ENCODE measurements at places on chromosomes 16 and 17.

DNA sequence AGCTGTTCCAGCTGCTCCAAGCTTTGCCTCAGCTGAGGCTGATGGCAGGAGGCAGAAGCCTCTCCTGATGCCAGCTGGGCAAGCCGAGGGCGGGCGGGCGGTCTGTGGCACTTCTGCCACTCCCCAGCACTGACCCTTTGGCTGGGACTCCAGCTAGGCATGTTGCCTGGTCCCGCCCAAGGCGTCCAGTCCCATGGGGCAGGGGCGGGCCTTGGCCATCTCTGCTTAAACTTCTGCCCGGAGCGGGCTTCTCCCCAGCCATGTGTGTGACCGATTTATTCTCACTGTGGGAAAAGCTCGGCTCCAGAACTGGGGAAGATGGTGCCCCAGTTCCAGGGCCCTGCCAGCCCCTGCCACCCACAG lies 349.1 kb downstream of the SEC14L1 start:
- DNase-seq, result no peak

GRCh38 chr16:88301886-88302285 lies 80.9 kb upstream of the ZNF469 start:
- DNase-seq, result no peak

- DNase-seq, result no peak
These were observed 18.9 kb upstream of the CBFA2T3 start for GRCh38 chr16:88995746-88996535.

- no peak for DNase-seq
These were observed 12.1 kb downstream of the NFE2L1 start for GRCh38 chr17:48060249-48060648.

- no peak for DNase-seq
These were observed 135.2 kb downstream of the RPTOR start for GRCh38 chr17:80679816-80680215.

GRCh38 chr17:33942414-33942813 lies 312.7 kb upstream of the CCL2 start:
- no peak for DNase-seq

DNA sequence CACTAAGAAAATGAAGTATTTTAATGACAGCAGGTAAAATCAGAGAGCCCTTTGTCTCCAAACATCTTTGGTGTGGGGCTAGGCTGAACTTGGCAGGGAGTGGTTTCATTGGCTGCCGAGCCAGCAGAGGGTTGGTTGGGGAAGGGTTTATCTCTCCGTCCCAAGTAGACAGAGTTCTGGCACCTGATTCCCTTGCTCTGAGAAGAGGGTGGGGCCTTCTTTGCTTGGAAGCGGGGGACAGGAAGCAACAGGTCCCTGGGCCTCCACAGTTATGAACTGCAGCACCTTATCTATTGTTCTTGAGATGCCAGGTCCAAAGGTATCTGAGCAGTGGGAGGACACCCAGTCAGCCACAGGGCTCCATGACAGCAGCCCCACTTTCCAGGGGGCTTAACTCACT lies 12.3 kb upstream of the CDH1 start:
- DNase-seq, result no peak

DNA sequence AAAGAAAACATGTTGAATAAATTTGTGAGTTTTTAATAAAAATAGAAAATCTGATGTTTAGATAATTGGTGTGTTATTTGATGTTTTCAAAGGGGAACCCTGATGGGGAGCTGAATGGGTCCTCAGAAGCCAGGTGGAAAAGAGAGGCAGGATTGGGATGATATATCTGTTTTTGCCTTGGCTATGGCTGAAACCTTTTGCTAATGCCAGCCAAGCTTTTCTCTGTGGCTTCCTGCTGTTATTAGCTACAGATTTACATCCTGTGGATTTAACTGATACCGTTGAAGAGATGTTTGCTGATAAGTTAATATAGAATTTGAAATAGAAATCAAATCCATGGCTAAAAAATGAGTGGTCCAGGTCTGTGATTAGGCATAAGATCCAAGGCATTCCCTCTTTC lies 4.2 kb upstream of the AATF start:
- DNase-seq, result no peak

DNA sequence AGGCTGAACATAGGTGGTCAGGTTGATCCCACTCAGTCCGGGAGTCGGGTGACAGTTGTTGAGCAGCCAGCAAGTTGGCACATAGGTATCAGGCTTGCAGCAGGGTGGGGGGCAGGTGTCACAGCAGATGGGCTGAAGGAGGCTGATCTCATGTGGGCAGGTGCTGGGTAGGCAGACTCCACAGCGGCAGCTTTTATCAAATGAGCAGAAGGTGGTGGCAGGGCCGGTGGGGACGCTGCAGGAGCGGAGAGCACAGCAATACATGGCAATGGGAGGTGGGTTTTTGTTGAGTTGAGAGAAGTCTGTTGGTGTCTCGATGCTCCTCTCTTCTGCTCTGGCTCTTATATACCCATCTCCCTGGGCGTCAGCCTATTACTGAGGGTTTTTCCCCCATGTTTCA lies at the start of gene KRTAP3-1:
KRTAP3-1 (minus strand) TSS at position 318 of the 400 bp plus-strand sequence; CDS start at position 264, 54 bp downstream.
- DNase-seq, result no peak

GRCh38 chr16:58211846-58212245 lies 13.9 kb upstream of the CSNK2A2 start:
- no peak for DNase-seq

DNA sequence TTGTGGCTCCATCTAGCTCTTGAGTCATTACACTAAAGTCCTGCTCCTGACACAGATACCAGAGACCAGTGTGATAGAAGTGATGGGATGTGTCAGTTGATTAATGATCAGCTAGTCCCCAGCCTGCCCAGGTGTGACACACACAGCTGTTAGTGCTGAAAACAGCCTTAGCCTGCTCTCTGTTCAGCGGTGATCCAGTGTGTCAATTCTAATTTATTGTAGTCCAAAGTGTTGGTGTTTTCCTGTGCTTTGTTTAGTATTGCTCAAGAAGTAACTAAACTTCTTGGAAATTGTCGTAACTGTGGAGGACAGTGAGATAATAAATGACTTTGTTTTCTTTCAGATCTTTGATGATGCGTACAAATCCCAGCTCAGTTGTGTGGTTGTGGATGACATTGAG lies 92.3 kb downstream of the WNT3 start:
- no peak for DNase-seq

DNA sequence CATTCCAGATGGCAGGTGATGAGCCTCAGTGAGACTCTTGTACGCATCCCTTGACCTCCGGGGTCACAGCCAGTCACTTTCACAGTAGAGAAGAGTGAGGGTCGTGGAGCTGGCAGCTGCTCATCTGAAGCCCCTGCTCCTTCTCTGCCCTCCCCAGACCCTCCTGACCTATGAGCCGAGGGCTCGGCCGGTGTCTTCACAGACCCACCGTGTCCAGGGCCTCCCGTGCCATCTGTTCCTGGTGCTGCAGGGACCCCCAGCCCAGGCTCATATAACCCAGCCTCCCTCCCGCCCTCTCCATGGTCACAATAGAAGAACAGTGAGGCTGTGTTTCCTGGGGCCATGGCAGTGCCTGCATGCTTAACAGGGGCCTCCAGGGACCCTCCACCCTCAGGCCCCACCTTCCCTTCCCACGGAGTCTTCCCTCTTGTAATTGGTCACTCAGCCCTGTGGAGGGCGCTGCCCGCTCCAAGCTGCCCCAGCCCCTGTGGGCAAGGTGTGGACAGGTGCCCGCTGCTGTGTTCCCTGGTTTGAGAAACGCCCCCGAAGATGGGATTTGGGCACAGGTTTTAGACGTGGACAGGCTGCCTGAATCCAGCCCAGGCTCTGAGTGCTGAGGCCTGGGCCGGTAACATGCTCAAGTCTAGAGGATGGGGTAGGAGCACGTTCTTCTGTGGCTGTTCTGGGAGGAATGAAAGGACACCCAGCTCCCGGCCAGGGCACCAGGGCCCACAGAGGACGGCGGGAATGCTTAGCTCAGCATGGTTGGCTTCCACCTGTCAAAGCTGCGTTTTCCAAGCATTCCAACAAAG lies 38.7 kb downstream of the ACSF3 start:
- DNase-seq, result no peak

DNA sequence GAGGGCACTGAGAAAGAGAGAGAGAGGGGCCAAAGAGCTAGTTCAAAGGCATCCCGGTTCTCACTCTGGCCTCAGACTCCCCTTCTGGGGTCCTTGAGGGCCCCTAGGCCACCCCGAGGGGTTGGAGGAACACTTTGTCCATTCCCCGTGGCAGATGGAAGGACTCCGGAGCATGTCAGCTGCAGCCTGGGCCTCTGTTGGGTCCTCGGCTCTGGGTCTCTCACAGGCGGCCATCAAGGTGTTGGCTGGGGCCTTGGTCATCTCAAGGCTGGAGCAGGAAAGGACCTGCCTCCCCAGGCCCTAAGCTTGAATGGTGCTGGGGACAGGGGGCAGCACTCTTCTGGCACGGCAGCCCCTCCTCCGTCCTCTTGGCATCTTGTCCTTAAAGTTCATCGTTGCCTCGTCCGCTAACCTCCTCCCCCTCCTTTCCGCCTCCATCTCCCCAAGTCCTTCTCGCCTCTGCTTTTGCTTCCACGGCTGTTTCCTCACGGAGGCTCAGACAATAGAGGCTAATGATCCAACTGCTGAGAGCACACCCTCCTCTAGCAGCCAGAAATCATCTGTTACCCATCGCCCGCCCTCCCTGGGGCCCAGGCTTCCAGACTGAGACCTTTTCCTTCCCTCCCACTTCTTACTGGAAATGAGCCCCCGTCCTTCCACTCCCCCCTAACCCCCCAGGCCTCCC lies 23.3 kb downstream of the CCR7 start:
- DNase-seq, result no peak

DNA sequence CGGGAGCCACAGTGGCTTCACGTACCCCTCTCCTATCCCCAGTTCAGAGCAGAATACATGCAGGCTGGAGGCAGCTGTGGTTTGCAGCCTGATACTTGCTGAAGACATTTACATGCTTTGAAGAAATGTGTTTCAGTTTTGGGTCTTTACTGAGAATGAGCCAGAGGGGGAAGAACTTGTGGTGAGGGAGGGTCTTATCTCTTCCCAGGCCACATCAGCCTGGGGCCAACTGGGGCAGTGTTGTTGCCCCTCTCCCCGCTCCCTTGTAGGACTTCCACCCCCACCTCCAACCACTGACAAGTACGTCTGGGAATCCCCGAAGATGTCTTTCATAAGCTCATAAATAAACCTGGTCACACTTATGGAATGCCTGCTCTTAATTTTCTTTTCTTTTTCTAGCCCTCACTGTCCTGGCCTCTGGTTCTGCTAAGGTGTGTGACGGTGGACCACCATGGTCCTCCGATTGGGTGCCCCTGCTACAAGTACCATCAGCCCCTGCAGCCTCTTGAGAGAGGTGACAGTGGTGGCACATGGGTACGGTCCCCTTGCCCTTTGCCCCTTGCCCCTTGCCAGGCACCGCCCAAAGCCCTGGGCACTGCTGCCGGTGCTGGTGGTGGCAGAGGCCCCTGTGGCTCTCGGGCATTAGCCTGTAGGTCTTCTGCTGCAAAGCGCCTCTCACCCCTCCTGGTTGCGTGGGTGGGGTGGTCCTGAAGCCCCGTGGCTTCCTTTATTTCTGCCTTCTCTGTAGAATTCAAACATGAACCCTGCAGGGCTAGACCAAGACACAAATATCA lies 144.8 kb upstream of the RPH3AL start:
- no peak for DNase-seq

- DNase-seq, result no peak
These were observed 15.6 kb downstream of the TLE7 start for GRCh38 chr16:71426069-71426879.

DNA sequence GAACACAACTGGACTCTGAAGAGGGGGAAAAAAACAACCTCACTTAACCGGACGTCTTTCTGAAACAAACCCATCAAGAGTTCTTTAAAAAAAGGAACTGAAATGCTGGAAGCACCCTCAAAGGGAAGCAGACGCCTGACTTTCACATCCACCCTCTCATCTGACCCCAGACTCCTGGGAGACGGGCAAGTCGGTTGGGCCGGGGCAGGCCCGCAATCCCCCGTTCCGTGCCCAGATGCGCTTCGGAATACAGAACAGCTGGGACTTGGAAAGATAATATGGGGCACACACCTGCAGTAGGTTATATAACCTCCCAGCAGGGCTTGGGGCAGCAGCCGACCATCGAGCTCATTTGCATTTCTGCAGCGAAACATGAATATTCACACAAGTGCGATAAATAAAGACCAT lies 3.7 kb downstream of the ARHGAP27 start:
- DNase-seq, result no peak

- DNase-seq, result no peak
These were observed 24.4 kb downstream of the TNFRSF13B start for GRCh38 chr17:16947470-16947869.

GRCh38 chr17:18332909-18333489 lies 17.9 kb downstream of the SMCR8 start:
- DNase-seq, result no peak

DNA sequence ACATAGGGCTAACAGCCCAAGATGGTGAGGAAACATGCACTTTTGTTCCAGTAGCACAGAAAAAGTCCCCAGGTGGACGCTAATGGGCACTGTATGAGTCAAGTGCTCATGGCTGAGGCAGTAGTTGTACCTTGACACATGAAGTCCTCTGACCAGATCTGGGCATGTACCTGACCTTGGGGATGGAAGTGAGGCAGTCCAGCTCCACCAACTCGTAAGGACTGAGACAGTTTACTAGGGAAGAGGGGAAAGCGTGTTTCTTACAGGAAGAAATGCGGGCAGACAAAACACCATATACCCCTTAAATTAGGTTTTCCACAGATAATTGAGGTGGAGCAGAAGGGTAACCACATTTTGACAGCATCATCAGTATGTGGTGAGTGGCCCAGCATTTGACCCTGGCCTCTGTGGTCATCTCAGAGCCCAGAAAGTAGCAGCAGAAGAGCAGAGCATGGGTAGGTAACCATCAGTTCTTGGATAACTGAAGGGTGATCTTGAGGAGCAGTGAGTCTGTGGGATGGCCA lies 32.4 kb upstream of the METTL9 start:
- no peak for DNase-seq

DNA sequence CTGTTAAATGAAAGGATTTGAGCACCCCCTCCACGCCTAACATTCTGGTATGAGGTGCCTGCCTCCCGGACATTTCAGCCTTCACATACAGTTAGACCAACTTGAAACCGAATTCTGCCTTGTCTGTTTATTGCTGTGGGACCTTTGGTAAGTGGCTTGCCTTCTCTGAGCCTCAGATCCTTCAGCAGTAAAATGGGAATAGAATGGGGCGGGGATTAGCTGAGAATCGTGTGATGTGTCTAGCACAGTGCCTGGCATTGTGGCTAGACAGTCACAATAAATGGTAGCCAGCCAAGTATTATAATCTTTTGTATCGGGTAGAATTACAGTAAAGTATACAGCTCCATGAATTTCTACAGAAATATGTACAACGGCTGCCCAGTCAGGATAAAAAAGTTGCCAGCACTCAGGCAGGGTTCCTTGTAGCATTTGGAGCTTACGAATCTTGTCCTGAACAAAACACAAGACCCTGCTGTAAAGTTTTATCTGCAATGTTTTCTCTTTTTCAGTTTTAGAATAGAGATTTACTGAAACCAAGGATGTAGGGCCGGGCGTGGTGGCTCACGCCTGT lies 786 bp downstream of the TMC7 start:
- no peak for DNase-seq

- DNase-seq, result no peak
These were observed 32.3 kb upstream of the GNG13 start for GRCh38 chr16:832652-833336.

GRCh38 chr17:42306385-42306667 lies 18.0 kb downstream of the STAT5A start:
- DNase-seq, result no peak

- DNase-seq, result no peak
These were observed 310.6 kb downstream of the MAP2K6 start for GRCh38 chr17:69725146-69725545.

- no peak for DNase-seq
These were observed 76.5 kb upstream of the GSE1 start for GRCh38 chr16:85536411-85537330.

- no peak for DNase-seq
These were observed 11.2 kb upstream of the EEF2K start for GRCh38 chr16:22194707-22195444.

All from stimulated activated CD8-positive, alpha-beta memory T cell treated with anti-CD3 and anti-CD28 coated beads, Interleukin-7, amount 100 ng/mL, for 48 hours (primary cell).